ENCODE measurements at places on chromosomes 11 and 22.

DNA sequence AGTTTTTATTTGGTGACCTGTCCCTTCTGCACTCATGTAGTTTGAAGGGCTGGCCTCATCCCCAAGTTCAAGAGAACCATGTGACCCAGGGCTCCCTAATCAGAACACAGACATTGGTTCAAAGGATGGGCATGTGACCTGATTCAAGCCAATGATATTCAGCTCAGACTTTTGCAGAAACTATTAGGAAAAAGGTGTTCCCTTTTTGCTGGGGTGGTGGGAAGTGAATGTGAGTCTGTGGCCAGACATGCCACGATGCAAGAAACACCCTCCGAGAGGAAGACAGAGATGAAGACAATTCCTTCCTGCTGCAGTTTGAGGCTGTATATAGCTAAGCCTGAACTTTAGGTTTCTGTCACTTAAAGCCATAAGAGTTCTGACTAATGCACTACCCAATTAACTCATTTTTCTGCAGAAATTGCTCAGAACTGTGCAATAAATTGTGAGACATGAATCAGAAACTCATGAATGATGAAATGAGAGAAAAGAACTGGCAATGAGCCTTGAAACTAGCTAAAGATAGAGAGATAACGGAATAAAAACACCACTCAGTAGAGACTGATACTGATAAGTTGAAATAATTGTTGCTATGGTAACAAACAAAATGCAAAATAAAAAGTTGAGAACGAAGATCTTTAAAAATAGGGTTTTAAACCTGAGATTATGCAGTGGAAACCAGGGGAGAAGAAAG is 9.2 kb upstream of the MAPK1 start:
- DNase-seq, result no peak

- no peak for DNase-seq
Measured at GRCh38 chr11:20089796-20090653, 70.2 kb downstream of the DBX1 start.

- no peak for DNase-seq
Measured at GRCh38 chr11:74019104-74019738, 10.3 kb upstream of the UCP3 start.

DNA sequence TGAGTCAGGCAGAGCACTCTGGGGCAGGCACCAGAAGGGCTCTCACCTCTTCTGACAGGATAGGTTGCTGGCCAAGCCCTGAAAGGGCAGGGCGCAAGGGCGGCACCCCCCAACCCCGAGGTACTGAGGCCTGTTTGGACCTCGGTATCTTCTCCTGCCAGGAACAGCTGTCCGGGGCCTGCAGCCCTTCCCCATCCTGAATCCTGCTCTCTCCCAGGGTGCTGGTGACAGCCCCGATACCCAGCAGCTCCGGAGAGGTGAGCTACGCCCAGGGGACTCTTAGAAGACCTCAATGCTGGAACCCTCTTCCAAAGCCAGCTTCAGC is 79.1 kb downstream of the PHF21B start:
- DNase-seq, result no peak

- DNase-seq, result no peak
Measured at GRCh38 chr22:19799322-19800190, 39.0 kb downstream of the TBX1 start.

GRCh38 chr11:61946894-61947293 is 3.3 kb upstream of the BEST1 start:
- DNase-seq, result no peak

- DNase-seq, result no peak
Measured at GRCh38 chr11:120774591-120775386, 249.1 kb upstream of the TBCEL start.

GRCh38 chr11:80718611-80719291 is 1277.9 kb upstream of the TENM4 start:
- DNase-seq, result no peak

GRCh38 chr11:45457649-45458048 is 171.5 kb upstream of the SYT13 start:
- no peak for DNase-seq

- DNase-seq, result no peak
Measured at GRCh38 chr22:29815580-29815979, 22.5 kb downstream of the ASCC2 start.

DNA sequence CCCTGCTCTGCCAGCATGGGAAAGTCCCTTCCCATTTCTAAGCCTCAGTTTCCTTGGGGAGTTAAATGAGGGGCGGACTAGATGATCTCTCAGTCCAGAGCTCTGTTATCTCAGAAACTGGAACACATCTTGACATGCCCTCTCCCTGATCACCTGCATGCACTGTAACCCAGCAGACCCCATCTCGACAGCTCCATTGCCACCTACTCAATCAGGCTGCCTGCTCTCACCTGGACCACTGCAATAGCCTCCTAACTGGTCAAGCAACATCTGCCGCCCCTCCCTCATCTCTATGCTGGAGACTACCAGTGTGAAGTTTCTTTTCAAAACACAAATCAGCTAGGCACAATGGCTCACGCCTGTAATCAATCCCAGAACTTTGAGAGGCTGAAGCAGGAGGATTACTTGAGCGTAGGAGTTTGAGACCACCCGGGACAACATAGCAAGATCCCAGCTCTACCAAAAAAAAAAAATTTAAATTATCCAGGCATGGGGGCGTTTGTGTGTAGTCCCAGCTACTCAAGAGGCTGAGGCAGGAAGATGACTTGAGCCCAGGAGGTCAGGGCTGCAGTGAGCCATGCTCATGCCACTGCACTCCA is 22.2 kb downstream of the LRRC55 start:
- DNase-seq, result no peak

GRCh38 chr11:116519499-116519898 is 253.3 kb downstream of the BUD13 start:
- no peak for DNase-seq

GRCh38 chr22:47162865-47163264 is 400.4 kb downstream of the TBC1D22A start:
- DNase-seq, result no peak

- DNase-seq, result no peak
Measured at GRCh38 chr11:99554232-99554903, 533.6 kb downstream of the CNTN5 start.

DNA sequence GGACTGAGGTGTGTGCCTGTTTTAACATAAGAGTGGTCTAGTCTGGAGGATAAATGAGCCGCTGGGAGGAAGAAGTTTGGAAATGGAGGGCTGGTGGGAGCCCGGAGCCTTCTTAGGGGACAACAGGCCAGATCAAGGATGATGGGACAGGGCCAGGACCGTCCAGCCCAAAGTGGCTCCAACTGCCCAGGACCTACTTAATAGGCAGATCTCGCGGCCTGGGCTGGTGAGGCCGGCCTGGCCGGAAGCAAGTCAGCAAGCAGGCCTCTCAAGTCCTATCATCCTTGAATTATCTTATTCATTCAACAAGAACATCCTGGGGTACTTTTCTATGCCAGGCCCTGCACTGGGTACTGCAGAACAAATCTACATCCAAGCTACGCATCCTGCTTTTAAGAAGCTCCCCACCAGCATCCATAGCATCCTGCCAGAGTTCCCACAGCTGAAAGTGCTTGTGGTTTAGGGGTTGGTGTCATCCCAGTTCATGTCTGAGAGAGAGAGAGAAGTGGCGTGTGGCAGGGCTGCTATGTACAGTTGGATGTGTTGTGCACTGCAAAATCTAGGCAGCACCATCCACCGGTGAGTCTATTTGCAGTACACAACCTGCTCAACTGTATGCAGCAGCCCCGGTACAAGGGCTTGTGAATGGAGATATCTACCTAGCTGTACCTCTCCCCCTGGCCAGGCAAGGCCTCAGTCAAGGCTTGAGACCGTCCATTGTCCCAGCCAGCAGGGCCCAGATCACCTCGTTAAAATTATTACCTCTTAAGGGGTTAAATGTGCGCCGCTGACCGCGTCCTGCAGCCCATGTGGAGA is 82.1 kb downstream of the FBLN1 start:
- DNase-seq, result no peak

- no peak for DNase-seq
Measured at GRCh38 chr11:20623252-20623651, 23.8 kb downstream of the SLC6A5 start.

GRCh38 chr11:57899378-57899777 is 124.3 kb upstream of the OR9Q1 start:
- DNase-seq, result no peak

DNA sequence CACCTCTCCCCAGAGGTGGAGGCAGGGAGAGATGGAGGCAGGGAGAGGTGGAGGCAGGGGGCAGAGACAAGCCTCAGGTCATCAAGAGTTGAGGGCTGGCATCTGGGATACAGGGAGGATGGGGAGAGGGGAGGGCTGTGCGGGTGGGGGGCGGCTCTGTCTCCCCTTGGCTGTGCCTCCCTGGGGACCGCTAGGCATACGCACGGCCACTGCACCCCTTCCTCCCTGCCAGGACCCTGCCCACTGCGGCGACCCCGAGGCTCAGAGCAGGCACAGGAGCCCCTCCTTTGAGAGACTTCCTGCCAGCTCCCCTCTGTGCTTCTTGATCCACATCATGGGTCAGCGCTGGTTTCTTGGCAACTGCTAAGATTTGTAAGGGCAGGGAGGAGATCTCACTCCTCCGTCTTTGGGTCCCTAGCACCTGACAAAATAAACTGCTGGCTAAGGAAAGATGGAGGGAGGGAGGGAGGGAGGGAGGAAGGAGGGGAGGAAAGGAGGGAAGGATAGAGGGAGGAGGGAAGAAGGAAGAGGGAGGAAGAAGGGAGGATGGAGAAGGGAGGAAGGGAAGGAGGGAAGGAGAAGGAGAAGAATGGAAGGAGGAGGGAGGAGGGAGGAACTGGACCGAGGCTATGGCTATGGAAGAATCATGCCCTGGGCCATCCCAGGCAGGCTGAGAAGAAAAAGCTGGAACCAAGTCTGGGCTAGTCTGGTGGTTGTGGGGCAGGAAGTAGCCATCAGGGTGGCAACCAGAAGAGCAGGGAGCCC is 18.5 kb downstream of the PRR33 start:
- DNase-seq, result no peak

DNA sequence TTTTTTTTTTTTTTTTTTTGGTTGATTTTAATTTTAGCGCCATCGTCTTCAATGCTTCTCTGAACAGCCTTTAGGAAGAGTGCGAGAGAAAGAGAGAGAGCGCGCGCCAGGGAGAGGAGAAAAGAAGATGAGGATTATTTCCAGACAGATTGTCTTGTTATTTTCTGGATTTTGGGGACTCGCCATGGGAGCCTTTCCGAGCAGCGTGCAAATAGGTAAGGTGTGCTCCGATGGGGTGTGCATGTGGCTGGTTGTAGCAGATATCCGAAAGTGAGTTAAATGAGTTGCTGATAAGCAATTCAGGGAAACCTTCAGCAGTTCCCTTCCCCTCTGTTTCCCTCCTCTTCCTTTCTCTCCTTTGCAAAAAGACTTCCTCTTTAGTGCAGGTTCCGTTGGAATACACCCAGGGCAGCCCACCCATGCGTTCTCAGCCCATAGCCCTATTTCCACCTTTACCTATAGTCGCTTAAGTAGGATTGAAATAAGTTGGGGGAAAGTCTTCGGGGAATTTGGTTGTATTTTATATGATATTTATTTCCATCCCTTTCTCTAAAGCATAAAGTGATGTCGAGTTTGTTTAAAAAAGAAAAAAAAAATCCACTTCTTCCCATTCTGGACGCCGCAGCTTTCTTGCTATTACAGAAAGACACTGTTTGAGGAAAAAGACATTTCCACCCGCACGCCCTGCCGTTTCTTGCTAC is 1.1 kb downstream of the GRIA4 start:
- DNase-seq, result no peak
